Right renal pelvis (tissue), 4 donors: ENCODE measurements at places on chromosomes 11 and 22. TPM values are rescaled to one million over a fixed set of nuclear protein-coding genes. Genes with fewer than 3 reads are reported as not detected.

The KCNQ1OT1 gene
- 0.72 TPM for polyA plus RNA-seq

The PGA4 gene
- polyA plus RNA-seq = 0.19 TPM

The ABCC8 gene
- 3.5 TPM for polyA plus RNA-seq

The PATE2 gene
- polyA plus RNA-seq = not detected

The SMIM35 gene
- polyA plus RNA-seq = 0.08 TPM

The MS4A7 gene
- 1.6 TPM for polyA plus RNA-seq

The RTL10 gene
- 23.8 TPM for polyA plus RNA-seq

The DPP3 gene
- polyA plus RNA-seq = 19.7 TPM

- no peak for DNase-seq
Observed at GRCh38 chr11:70628855-70629844, 230.8 kb downstream of the CTTN start.

DNA sequence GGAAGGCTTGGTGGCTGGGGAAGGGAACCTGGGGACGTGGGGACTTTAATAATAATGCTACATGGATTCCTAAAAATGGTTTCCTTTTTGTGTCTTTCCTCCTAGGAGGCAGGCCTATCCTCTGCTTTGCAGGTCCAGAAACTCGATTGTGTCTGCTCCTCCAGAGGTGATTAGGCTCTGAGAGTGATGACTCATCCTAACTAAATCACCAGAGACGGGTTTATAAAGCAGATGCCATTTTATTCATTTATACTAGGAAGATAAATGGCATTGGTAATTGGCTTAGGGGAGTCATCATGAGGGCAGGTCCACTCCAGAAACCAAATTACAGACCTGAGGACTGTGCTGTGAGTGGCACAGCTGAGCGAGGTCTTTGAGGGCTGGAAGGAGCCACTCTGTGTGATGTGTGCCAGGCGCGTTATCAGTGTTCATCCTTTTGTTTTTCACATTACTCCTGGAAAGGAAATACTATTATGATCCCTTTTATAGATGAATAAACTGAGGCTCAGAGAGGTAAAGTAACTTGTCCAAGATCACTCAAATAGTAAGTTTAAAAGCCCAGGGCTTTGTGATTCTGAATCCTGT lies 7.1 kb downstream of the NLRX1 start:
- no peak for DNase-seq

DNA sequence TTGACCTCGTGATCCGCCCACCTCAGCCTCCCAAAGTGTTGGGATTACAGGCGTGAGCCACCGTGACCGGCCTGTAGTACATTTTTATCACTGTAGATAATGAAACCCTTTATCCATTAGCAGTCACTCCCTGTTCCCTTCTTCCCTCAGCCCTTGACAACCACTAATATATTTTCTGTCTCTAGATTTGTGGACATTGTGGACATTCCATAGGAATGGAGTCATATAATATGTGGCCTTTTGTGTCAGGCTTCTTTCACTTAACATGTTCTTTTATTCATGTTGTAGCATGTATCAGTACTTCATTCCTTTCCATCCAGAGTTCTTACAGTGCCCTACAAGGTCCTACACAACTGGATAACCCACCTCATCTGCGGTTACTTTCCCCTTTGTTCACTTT lies 30.5 kb downstream of the RRM1 start:
- DNase-seq = no peak

GRCh38 chr11:79390477-79390876 lies 50.4 kb downstream of the TENM4 start:
- DNase-seq = no peak

GRCh38 chr11:96196181-96196662 lies 146.8 kb downstream of the MAML2 start:
- DNase-seq = no peak

- no peak for DNase-seq
Observed at GRCh38 chr11:17313349-17314231, 37.1 kb downstream of the NUCB2 start.

GRCh38 chr11:16825968-16826367 lies 87.5 kb downstream of the C11orf58 start:
- DNase-seq = no peak

DNA sequence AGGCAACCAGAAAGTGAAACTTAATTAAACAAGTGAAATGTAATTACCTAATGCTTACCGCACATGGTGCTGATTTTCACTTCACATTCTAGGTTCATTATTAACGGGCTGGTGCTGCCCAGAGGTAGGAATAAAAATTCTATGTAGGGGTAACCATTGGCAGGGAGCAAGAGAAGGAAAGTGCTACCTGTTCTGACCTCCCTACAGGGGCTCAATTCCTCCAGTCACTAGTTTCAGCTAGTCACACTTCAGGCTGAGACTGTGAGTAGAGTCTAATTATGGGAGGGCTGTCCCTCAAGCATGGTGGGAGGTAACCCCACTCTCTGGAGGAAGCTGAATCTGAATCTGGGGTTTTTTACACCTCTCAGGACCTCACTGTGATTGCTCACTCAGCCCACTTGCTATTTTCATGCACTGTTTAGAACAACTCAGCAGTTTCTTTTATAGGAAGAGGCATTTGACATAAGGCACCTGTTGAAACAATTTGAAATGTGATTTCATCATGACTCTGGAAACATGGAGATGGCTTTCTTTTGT lies 75.4 kb downstream of the MAML2 start:
- DNase-seq = no peak

DNA sequence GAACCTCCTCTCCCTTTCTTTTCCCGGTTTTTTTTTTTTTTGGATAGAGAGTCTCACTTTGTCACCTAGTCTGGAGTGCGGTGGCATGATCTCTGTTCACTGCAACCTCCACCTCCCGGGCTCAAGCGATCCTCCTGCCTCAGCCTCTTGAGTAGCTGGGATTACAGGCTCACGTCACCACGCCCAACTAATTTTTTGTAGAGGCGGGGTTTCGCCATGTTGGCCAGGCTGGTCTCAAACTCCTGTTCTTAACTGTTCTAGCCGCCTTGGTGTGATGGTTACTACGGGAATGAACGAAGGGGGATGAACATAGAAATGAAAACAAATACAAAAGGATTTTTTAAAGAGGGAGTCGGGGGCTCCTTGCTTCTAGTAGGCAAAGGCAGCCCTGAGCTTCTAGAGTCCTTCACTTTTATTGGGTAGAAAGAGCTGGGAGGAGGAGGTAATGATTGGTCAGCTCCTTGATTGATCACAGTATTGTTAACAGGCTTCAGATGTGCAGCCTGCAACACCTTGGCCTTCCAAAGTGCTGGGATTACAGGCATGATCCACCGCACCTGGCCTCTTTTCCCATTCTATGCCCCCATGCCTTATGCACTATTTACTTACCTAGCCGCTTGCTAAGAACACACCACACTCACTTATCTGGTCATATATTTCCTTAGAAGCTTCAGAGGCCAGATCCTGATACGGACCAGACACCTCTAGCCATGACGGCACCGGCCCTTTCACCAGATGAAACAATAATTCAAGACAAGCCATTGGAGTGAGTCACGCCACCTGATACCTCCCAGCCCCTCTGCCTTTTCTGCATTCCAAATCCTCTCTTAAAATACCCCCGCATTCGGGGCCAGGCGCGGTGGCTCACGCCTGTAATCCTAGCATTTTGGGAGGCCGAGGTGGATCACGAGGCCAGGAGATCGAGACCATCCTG lies 20.7 kb downstream of the SUSD2 start:
- no peak for DNase-seq

DNA sequence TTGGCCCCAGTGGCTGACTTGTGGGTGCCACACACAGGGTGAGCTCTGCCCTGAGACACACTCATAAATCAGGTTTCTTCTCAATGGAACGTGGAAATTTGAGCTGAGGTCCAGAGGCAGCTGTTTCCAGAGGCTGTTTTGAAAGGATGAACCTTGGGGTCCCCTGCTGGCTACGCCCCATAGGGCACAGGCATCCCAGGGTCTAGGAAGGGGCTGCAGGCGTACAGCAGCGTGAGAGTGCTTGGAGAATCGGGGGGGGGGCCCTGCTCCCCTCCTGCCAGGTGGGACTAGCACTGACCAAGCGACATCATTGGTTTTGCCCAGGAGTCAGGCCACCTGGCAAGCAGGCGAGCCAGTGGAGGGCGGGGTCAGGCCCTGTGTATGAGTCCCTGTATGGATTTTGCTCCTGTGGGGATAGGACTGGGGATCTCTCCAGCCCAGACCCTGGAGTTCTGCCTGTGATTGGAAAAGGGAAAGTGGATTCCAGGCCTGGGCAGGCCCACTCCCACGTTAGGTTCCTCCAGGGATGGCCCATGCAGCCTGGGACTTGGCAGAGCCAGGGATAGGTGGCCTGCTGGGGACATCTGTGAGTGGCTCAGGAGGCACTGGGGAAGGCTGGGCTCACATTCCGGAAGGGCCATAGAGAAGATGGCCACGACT lies 61.0 kb downstream of the FBXO7 start:
- no peak for DNase-seq

DNA sequence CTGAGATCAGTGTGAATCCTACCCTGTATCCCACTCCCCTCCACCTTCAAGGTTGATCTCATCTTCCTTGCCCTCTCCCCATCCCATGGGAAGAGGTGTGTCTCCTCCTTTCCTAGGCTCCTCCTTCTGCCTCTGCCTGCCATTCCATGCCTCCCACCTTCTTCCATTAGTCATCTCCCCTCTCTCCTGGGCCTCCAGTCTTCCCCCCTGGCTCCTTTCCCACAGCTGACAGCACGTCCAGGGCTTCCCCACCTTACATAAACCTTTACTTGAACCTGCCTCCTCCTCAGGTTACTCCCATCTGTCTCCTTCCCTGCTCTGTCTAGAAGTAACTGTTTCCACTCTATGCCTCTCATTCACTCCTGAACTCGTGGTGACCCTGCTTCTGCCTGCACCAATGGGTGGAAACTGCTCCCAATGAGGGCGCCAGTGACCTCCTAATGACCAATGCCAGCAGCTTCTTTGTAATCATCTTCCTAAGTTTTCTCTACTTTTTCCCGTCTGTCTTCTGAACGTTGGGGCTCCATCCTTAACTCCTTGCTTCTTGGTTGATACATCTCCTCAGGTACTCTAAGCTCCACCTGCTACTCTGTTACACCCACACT lies 266.9 kb upstream of the NARS2 start:
- DNase-seq = no peak

DNA sequence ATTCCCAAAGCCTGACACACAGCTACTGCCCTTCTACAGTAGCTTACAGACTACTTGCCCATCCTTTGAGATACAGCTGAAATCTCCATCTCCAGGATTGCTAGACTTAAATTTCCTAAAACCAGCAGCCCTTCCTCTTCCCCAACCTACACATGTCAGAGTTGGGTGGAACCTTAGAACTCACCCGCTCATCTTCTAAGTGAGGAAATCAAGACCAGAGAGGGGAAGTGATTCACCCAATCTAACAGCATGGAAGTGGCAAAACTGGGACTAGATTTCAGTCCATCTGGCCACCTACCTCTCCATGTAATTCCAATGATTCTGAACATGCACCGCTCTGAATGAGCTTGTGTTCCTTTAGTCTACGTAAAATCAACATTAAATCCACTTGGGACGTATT lies 1.0 kb upstream of the TMEM86A start:
- DNase-seq = no peak

DNA sequence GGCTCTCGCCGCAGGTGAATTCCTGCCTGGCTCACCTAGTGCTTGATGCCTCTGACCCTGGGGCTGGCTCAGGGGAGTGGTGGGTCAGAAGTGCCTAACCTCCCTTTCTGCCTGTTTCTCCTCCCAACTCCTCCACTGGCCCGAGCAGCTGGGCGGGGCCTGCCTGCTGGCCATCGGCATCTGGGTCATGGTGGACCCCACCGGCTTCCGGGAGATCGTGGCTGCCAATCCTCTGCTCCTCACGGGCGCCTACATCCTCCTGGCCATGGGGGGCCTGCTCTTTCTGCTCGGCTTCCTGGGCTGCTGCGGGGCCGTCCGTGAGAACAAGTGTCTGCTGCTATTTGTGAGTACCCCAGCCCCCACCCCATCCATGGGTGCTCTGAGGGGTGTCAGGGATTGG lies 41.1 kb downstream of the TP53I11 start:
- no peak for DNase-seq

DNA sequence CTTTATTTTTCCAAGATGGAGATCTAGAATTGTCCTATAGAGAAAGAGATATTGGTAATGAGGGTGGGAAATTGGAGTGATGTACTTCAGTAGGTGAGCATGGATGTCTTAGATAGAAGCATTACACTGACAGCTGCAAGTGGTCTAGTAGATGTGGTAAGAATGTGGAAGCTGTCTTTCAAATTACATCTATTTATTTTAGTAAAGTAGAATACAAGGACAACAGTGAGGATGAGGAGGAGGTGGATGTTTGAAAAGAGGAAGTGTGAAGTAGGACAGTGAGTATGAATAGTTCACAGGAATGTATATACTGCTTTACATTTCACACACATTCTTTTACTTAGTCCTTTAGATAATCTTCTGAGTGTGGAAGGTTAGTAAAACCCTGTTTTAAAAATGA lies 64.2 kb downstream of the HIPK3 start:
- DNase-seq = no peak

- no peak for DNase-seq
Observed at GRCh38 chr22:47515384-47516125, 753.1 kb downstream of the TBC1D22A start.

- no peak for DNase-seq
Observed at GRCh38 chr11:124153821-124154220, 29.3 kb upstream of the OR10D3 start.

- DNase-seq = no peak
Observed at GRCh38 chr11:125312391-125312790, 147.8 kb downstream of the PKNOX2 start.
